ENCODE measurements at places on chromosomes 12 and 14.

- no peak for DNase-seq
Measured at GRCh38 chr14:89298056-89298834, 118.8 kb downstream of the FOXN3 start.

DNA sequence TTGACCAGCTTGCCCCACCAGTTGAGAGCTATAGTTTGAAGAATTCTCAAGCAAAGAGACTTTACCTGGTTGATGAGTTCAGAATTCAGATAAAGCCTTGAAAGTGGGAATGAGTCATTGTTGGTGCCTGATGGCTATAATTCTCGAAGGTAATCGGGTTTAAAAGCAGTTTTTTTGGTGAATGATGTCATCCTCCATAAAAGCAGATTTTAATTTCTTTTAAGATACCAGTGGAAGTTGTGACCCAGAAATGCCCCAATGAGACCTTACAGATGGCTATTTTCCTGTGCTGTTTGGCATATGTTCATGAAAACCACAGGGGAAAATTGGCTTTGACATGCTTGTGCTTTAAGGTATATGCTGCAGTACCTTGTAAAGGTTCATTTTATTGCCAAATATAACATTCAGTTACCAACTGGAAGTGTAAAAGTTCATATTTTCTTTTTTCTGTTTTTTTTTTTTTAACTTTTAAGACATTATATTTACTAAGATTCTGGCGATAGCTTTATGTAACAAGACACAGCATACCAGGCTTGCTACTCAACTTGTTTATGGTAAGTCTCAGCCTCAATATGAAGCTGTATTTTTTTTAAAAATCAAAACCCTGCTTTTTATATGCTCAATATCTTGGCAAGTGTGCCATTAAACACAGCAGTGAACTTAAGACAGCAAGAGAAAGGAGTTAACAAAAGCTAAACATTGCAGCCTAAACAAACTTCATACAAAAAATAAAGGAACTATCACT lies 119.3 kb downstream of the LMNTD1 start:
- no peak for DNase-seq

DNA sequence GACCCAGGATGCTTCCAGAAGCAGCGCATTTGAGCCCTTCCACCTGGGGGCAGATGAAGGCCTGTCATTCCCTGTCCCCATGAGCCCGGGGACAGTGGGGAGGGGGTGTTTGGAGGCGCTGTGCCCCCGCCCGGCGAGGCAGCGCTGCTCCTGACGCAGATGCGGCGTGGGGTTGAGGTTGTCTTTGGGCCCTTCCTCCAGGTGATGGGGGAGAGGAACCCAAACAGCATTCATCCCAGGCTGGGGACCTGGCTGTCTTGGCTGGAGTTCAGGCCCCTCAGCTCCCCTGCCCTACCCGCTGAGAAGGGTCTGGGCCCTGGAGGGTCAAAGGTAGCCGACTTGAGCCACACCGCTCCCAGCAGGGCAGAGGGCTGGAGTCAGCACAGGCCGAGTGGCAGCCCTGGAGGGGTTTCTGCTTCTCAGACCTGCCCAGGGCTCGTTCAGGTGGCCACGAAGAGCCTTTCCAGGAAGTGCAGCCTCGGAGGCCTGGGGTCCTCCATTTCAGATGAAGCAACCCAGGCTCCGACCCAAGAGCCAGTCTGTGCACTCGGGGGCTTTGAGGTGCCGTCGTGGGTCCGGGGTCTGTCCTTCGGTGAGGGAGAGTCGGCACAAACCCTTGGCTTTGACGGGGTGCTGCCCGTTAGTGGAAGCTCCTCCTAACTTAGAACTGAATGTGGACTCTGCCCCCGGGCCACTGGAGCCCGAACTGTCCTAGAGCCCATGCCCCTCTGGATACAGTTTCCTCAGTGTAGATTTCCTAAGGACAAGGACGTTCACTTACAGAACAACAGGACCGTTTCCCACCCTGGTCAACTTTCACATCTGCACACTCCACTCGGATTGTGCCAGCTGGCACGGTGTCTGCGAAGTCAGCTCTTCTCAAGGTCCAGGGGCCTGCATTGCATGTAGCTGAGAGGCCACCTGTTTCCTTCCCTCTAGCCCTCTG lies 16.1 kb downstream of the ACADS start:
- no peak for DNase-seq

GRCh38 chr12:6894321-6894720 lies 10.3 kb upstream of the LRRC23 start:
- DNase-seq = no peak

- no peak for DNase-seq
Measured at GRCh38 chr12:25332143-25332542, 81.4 kb upstream of the KRAS start.

- DNase-seq = no peak
Measured at GRCh38 chr12:76276499-76277151, 71.6 kb downstream of the BBS10 start.

- no peak for DNase-seq
Measured at GRCh38 chr12:59088673-59089072, 168.4 kb upstream of the LRIG3 start.

DNA sequence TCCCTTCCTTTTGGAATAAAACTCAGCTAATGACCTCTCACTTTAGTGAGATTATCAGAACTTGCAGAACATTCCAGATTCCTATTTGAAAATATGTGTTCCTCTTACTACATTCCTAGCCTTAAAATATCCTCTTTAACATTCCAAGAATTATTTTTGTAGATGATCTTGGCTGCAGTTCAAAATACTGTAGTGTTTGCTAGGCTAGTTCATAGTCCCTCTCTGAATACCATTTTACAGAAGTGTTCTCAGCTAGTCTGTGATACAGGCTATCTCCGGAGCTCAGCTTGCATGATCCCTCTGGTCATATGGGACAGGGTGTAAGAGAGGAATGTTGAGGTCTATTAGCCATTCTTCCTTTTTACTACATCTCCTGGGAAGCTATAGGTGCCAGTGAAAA lies 17.6 kb upstream of the GPR33 start:
- DNase-seq = no peak

- DNase-seq = no peak
Measured at GRCh38 chr14:50021261-50022031, 94.9 kb downstream of the VCPKMT start.

GRCh38 chr12:5742258-5742657 lies 202.8 kb downstream of the ANO2 start:
- no peak for DNase-seq

DNA sequence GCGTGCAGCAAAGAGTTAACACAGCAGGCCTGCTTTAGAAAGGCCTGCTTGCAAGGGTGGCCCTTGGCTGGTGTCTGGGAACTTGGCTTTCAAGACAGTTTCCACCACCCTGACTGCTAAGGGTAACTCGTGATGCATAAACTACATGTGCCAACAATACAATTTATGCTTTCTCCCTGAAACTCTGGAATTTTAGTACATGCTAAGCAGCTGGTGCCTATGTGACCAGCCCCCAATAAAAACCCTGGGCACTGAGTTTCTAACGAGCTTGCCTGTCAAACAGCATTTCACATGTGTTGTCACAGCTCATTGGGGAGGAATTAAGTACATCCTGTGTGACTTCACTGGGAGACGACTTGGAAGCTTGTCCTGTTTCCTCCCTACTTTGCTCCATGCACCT lies 133.1 kb downstream of the SLC5A8 start:
- no peak for DNase-seq

- no peak for DNase-seq
Measured at GRCh38 chr12:42365486-42365885, 39.5 kb downstream of the PPHLN1 start.
